ENCODE measurements at places on chromosomes 7 and 10. TPM values are rescaled to one million over a fixed set of nuclear protein-coding genes. Genes with fewer than 3 reads are reported as not detected.

Gene IFIT2
- total RNA-seq, result 6.4 TPM

Gene NEUROD6
- total RNA-seq, result not detected

Gene ORAI2
- total RNA-seq, result 31.8 TPM

Gene ZNF438
- 1.8 TPM for total RNA-seq

Gene NODAL
- not detected for total RNA-seq

Gene RBM20
- total RNA-seq, result 0.45 TPM

Gene HOXA4
- total RNA-seq, result not detected

Gene FANK1
- 13.9 TPM for total RNA-seq

Gene UPK3B
- not detected for total RNA-seq

Gene SEC61A2
- total RNA-seq, result 2.8 TPM

Gene CRYGN
- total RNA-seq, result not detected

Gene SHH
- not detected for total RNA-seq

Gene DNMBP
- 14.5 TPM for total RNA-seq

Gene FKBP6
- total RNA-seq, result not detected

Gene TMEM178B
- total RNA-seq, result 0.08 TPM

Gene INTS15
- total RNA-seq, result 5.9 TPM

Gene GCK
- 1.6 TPM for total RNA-seq

Gene GSTO2
- 0.47 TPM for total RNA-seq

Gene EEPD1
- total RNA-seq, result 11.3 TPM

Gene UNC5B
- total RNA-seq, result 39.1 TPM

Gene FAM20C
- total RNA-seq, result 58.4 TPM

Gene FFAR4
- total RNA-seq, result not detected

Gene SPDYE1
- total RNA-seq, result not detected

Gene CRCP
- total RNA-seq, result 37.6 TPM

Gene VIPR2
- total RNA-seq, result not detected

Gene ELFN1
- 0.08 TPM for total RNA-seq

Measured in smooth muscle cell of the coronary artery (primary cell).